SW480 (cell line): ENCODE measurements at places on chromosomes 16 and 17.
A peak's percentile ranks its signal among the peaks of the same experiment; 100 is the strongest.

- DNase-seq: no peak
These were observed 8.1 kb downstream of the ZCCHC14 start for GRCh38 chr16:87484487-87485331.

- peak; percentile 86 for DNase-seq
These were observed at the start of gene CHRNB1 for GRCh38 chr17:7444682-7445618. Gene CHRNB1, plus strand, starts transcription at chr17:7445061. Its CDS starts 67 bp downstream, at chr17:7445128.

DNA sequence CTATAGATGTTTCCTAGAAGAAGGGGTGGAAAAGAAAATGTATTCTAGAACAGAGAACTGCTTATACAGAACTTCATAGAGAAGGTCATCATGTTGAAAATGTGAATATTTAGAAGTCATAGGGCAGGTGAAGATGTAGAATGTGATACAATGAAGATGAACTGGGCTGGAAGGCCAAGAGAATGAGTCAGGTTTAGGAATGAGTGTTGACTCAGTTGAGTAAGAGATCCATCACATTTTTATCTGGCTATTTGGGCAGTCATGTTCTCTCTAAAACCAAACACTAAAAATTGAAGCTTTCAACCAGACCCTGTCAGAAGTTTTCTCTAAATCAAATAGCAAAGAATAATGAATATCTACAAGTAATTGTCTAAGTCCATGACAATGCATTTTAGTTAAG, 660.5 kb downstream of the KCNJ2 start:
- no peak for DNase-seq

DNA sequence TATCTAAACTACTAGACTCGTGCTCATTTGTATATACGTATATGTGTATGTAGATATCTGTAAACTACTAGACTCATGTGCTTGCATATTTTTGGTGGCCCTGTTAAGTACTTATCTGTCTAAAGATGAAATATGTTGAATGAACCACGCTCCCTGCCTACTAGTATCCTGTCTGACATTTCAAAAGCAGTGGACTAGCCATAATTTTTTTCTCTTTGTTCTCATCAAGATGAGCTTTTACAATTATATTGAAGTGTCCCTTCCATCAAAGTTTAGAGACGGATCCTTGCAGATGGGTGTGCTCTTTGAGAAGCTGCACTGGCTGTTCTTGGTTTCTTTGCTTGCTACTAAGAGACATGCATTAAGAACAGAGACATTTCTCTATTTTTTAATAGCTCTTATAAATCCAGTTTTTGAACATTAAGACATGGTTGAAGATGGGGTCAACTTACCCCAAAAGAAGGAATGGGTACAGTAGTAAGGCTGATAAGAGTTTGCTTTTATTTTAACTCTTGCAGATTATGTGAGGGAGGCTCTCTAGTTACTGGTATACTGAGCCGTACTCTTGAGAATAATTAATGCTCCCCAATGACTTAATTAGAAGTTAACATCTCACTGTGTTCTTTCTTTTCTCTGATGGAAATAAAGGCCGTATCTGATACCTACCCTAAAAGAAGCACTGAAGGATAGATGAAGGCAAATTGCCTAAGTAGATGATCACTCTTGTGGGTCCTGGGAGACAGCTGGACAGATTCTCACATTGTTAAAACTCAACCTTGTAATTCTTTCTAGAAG, 3.4 kb downstream of the CNTNAP4 start:
- DNase-seq: no peak

- no peak for DNase-seq
These were observed 43.2 kb upstream of the ZFHX3 start for GRCh38 chr16:73091174-73091573.

GRCh38 chr17:48307814-48308411, 122.1 kb downstream of the SKAP1 start:
- DNase-seq: peak; percentile 72

- no peak for DNase-seq
These were observed 47.5 kb downstream of the CA10 start for GRCh38 chr17:52110923-52111581.

- DNase-seq: peak; percentile 35
These were observed 9.8 kb downstream of the TMEM208 start for GRCh38 chr16:67236563-67237395.
